ENCODE measurements at places on chromosomes 6 and 20. TPM values are rescaled to one million over a fixed set of nuclear protein-coding genes. Genes with fewer than 3 reads are reported as not detected.

DNA sequence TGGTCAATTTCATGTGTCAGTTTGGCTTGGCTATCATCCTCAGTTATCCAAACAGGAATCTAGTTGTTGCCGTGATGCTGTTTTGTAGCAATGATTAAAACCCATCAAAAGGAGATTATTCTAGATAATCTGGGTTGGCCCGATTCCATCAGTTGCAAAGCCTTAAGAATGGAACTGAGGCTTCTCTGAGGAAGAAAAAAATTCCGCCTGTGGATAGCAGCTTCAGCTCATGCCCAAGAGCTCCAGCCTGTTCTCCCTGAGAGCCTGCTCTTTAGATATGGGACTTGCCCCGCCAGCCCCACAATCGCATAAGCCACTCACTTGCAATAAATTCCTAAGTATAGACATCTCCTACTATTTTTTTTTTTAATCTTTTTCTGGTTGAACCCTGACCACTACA lies 61.5 kb downstream of the SEL1L2 start:
- no peak for DNase-seq

Gene EEF1A2
- 1.3 TPM for total RNA-seq

Gene PABPC1L
- total RNA-seq = 4.7 TPM

GRCh38 chr6:45728674-45729073 lies 287.0 kb downstream of the CLIC5 start:
- peak; percentile 42 for DNase-seq

DNA sequence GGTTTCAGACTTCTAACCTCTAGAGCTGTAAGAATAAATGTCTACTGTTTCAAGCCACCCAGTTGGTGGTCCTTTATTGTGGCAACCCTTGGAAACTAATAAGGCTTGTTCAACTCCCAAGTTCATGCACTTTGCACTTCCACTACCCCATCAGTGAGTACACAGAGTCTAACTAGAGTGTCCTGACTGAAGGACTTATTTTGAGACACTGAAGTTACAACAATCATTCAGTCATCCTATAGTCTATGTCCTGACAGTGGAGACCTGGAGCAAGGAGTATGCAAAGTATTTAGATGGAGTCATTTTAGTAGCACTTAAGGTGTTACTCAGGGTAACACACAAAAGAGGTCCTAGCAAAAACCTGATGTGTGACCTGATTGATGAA lies 62.6 kb downstream of the VGLL2 start:
- DNase-seq = no peak

Gene PROKR2
- not detected for total RNA-seq

Gene TGM3
- not detected for total RNA-seq

DNA sequence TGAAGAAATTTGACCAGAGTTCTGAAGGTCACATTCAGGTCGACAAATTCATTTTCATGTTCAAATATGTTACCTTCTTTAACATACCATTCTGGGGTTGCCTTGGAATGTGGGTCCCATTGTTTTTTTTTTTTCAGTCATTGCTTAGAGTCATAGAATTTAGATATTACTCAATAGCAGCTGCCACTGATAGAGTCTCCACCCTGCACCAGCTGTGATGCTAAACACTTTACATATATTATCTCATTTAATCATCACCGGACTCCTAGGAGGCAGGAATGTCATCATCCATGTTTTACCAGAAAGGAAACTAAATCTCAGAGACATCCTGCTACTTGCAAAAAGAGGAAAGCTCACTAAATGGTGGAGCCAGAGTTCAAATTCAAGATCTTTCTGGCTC lies 204.7 kb downstream of the ESR1 start:
- DNase-seq = no peak

GRCh38 chr20:18314786-18315406 lies 26.6 kb downstream of the ZNF133 start:
- DNase-seq = peak; percentile 80

DNA sequence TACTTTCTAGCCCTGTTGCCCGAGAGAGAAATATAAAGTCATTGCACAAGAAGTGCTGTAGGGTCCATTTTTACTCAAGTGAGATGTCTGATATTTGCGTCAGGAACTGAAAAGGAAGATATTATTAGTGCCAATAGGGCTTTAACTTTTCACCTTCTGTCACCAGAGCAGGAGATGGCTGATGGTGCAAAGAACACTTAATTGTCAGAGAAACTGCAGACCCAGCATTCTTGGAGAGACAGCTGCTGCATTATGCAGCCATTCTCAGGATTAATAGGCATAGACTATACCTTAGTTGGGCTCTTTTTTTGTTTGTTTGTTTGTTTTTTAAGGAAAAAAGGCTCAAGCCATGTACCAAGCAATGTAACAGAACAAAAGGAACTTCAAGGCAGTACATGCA lies 179.4 kb downstream of the RPS12 start:
- DNase-seq = no peak

Gene HFE
- total RNA-seq = 14.9 TPM

Gene CSNK2B
- total RNA-seq = 218 TPM

DNA sequence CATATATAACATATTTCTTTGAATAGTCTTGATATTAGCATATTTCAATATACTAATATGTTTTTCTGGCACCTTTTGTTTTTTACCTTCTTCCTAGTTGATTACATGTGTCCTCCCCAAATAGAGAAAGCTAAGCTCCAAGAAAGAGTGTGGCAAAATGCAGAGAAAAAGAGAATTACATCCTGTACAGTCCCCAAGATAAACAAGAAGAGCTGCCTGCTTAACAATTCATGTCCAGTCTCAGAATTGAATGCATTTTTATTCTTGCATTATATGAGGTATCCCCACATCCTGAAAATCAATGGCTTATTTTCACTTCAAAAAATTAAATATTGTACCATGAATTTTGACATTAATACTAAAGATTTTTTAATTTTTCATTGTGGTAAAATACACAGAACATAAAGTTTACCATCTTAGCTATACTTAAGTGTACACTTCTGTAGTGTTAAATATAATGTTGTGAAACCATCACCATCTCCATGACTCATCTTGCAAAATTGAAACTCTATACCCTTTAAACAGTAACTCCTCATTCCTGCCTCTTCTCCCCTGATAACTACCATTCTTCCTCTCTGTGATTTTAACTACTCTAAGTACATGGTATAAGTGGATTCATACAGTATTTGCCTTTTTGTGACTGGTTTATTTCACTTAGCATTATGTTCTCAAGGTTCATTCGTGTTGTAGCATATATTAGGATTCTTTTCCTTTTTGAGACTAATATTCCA lies 490.3 kb downstream of the COL12A1 start:
- DNase-seq = peak; percentile 79

DNA sequence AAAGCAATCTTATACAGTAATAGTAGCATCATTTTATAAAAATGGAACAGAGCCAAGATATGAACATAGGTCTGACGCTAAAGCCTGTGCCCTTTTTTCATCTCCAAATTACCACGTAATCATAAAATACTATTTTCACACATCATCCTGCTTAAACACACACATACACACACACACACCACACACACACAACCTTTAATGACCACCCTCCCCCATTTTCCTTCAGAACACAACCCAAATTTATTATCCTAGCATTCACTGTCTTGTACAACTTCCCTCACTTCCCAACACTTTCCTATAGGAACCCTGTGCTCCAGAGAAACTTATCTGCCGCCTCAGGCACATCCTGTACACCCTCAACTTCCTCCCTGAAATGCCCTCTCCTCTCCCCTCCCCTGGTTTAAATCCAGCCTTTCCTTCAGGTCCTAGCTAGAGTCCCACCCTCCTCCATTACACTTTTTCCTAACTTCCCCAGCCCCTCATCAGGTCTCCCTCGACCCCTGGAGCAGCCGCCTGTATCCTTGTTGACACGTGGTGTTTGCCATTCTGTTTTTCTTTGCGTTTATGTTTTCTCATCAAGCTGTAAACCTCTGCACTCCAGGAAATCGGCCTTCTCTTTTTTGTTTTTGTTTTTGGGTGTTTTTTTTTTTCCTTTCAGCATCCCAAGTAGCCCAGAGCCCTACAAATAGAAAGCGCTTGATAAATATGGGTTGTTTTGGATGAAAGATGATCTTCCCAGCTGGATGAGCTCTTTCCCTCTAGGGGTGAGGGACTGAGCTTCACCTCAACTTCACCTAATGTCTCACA lies 968 bp upstream of the MMP24 start:
- DNase-seq = no peak

GRCh38 chr6:29720863-29721262 lies 2.4 kb upstream of the HLA-F start:
- DNase-seq = no peak
